ENCODE measurements at places on chromosomes 1 and 21.

- no peak for DNase-seq
Measured at GRCh38 chr21:46429754-46430681, 28.7 kb upstream of the DIP2A start.

DNA sequence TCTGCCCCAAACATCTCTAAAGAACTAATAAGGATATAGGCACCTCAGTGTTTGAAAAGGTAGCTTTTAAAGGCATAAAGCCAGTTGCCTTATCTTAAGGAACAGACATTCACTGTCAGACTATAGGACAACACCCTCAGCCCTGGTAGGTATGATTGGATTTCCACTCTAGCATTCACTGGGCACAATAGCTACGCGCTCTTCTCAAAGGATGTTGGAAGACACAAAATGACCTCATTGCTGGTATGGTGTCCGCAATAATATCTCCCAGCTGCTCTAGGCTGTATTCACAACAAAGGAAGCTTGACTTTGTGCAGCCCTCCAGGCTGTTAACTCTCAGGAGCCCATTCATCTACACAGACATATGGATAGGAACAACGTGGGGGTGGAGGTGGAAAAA is 119.4 kb upstream of the CXADR start:
- no peak for DNase-seq

DNA sequence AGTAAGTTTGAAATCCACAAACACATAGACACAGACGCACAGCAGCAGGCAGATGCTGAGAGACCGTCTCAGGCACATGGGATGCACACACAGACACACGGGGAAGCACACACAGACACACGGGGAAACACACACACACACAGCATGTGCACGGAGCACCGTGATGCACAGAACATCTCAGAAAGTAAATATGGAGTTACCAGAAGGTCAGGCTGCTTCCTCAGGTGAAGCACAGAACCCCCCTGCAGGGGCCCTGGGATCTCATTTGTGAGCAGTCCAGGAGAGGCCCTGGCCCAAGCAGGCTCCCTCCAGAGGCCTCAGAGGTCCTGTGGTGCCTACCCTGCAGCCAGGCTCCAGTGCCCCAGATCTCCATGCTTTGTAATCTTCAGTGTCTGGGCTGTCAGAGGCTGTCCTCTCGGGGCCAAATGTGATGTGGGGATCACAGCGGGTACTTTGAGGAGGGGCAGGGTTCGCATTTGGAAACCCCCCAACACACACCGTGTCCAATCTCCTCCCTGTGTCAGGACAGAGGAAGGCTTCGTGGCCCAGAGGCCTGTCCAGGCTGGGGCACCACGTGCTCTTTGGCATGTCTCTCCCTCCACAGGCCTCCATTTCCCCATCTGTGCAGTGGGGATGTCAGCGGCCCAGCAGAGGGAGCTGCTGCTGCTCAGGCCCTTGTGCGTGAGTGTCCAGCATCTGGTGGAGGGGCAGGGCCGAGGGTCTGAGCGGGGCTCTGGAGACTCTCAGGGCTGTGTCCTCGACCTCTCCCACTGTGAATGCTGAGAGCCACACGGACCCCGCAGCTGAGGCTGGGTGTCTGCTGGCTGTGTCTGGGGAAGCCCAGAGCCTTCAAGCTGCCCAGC is 23.0 kb upstream of the PRSS38 start:
- DNase-seq = no peak

GRCh38 chr1:218315638-218316037 is 29.5 kb upstream of the TGFB2 start:
- no peak for DNase-seq

DNA sequence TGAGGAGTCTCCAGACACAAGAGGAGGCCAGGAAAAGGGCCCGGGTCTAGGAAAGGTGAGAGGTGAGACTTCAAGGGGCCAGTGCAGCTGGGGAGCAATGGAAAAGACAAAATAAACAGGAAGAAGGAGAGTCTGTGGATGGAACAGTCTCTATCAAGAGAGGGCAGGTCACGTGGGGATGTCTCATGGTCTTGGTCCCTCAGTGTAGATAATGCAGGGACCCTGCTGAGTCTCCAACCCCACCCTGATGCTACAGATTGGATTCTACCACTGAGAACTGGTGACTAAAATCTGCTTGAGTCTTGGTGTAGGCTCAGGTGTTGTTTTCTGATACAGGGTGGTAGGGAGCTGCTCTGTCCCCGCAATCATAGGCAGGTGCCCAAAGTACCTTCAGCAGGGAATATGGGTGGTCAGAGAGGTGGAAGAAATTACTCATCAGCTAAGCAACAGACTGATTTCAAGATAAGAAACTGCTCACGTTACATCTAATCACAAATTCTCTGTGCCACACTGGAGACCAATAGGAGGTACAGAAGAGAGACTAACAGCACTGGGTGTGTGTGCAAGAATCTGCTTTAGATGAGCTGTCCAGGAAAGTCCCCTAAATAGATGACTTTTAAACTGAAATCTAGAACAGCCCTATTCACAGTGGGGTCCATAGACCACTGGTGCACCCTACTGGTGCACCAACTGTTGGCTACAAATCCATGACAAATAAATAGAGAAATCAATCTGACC is 101.5 kb upstream of the TLR5 start:
- DNase-seq = no peak

- DNase-seq = no peak
Measured at GRCh38 chr21:42671778-42672593, 18.6 kb downstream of the PDE9A start.

GRCh38 chr1:170959385-170959784 is 24.1 kb downstream of the MROH9 start:
- DNase-seq = peak; percentile 22

GRCh38 chr1:165551469-165551868 is 7.7 kb downstream of the LRRC52 start:
- DNase-seq = no peak

- DNase-seq = no peak
Measured at GRCh38 chr1:94154989-94155388, 34.0 kb upstream of the ABCA4 start.

DNA sequence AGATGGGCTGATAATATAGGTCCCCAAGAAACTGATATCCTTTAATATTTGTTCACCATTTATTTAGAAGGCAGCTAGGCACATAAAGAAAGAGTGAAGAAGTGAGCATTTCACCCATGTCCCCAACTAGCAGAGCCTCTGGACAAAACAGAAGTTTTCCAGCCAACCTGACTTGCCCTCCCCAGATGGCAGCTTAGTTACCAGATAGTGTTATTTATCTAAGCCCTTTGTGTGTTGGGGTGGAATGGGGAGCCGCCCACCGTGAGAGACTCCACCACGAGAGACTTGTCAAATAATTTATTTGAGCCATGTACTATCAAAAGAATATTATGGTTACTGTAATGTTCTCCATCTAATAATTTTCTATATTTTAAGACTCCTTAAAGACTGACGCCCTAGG is 54.9 kb upstream of the C1orf198 start:
- DNase-seq = no peak

DNA sequence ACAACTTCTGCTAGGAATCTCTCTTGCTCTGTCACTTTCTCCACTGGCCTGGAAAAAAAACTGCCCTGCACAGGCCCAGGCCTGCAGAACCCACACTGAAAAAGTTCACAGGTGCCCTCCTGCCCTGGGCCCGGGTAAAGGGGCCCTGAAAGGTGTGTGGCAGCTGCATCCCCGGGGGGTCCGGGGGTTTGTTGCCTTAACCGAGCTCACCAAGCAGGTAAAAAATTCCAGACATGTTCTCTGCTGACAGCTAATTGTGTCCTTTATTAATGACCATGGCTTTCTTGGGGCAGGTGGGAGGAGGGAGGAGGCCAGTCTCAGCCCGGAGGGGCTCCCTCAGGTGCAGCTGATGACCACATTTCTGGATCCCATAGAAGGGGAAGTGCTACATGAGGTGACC is 122.9 kb downstream of the LACTBL1 start:
- DNase-seq = no peak

- no peak for DNase-seq
Measured at GRCh38 chr1:167824163-167824794, 89.7 kb downstream of the ADCY10 start.

DNA sequence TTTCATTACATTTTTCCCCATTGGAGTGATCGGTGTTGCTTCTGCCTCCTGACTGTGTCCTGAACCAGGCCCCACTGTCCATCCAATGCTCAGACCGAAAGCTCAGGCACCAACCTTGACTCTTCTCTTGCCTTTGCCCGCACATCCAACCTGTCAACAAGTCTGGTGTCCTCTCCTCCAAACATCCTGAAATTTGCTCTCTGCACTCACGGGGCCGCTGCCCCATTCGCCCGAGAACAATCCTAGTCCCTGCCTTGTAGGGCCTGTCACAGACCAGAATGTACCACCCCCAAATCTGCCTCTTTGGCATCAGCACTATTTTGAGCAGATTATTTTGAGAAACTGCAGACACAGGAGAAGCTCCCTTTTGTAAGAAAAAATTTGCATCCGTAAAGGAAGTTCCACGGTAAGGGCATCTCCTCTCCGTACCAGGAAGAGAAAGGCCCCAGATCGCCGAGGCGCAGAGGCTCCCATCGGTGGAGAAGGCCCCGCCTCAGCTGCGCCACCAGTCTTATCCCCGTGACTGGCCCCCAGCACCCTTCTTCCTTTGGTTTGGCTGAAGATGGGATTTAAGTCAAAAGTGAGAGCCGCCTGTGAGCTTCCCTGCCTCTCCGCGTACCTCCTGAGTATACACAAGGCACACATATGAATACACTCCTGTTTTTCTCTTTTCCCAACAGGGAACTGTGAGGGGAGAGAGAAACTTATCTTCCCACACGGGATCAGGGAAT is 7.1 kb downstream of the MORN1 start:
- DNase-seq = no peak

- DNase-seq = no peak
Measured at GRCh38 chr1:10678852-10679251, 117.6 kb downstream of the CASZ1 start.

DNA sequence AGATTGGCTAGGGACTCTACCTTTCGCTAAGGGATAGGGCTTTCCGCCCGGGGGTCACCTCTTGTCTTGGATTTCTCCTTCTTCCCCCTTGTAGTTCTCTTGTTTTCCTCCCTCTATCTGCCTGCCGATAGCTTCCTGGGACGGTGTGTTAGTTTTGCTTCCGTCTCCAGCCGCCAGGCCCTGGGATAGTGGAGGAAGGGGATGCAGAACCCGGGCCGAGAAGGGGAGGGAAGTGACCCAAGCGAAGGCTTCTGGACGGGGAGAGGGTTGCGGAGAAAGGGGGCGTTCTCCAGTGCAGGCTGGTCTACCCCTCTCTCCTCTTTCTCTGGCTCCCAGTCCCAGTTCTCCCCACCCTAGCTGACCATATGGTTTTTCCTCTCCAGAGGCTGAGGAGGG is 871 bp downstream of the TUFT1 start:
- peak; percentile 44 for DNase-seq

DNA sequence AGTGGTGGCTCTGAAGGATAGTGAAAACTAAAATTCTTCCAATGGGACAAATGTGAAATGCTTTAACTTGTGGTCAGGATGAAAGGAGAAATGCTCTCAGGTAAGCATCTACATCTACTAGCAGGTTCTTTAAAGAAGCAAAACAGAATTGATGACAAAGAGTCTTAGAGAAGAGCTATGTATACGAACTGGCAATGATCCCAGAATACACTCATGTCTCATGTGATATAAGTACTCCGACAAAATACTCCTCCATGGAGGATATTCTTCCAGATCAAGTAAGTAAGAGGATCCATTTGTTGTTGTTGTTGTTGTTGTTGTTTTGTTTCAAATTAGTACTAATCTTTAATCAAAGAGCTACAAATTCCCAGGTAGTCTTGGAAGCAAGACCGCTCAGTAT is 174.0 kb upstream of the ATP1B1 start:
- DNase-seq = peak; percentile 26

- no peak for DNase-seq
Measured at GRCh38 chr1:220726634-220727033, 21.5 kb upstream of the MTARC2 start.

DNA sequence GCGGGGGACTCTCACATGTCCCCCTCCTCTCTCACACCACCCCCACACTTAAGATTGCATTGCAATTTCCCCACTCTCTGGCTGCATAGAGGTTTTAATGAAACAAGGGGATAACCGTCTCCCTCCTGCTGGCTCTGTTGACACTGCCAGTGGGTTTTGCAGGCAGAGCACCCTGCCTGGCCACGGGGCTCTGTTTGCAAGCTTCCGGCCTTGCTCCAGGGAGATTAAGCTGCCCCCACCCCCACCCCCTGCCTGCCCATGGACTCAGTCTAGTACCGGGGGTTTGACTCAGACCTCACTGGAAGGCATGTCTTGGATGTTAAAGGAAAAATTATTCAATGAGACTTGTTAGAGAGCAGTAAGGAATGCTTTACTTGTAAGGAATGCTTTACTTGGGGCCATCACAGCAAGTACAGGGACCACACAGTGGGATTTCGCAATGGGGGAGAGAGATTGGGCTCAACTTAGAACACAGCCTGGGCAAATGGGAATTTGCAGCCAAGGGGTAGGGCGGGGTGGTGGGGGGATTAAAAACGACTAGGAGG is 101.0 kb downstream of the AJAP1 start:
- no peak for DNase-seq

GRCh38 chr1:117473063-117473462 is 105.8 kb downstream of the MAN1A2 start:
- no peak for DNase-seq

DNA sequence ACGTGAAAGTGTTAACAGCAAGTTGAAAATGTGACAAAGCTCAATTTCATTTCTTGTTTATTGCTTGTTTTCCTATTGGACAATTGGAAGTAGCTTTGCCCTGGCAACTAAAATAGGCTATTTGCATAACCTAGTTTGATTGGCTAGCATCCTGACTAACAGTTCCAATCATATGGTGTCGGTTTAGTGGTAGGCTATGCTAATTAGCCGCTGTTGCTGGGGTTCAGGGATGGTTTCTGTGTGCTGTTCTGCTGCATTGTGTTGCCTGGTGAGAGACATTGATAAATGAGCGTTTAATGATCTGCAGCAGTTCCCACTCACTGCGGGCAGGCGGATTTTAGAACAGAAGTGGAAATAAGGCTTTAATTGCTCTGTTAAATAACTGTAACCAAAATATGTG is 68.5 kb downstream of the DYRK1A start:
- DNase-seq = peak; percentile 93

DNA sequence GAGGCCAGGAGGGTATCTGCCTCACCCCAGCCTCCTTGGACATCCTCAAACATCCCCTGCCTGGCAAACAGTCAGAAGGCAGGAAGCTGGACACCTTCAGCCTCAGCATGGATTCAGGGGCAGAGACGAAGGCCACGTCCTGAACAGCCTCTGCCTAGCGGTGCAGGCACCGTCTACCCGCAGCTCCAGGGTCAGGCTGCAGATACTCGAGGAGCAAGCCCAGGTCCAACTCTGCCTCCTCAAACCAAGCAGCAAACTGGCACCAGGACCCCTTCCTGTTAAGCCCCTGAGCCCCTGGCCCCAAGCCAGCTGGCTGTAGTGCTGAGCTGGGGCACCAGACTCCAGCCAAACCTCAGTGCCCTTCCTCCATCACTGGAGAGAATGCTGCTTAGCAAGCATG is 494.7 kb downstream of the NPHP4 start:
- DNase-seq = no peak

DNA sequence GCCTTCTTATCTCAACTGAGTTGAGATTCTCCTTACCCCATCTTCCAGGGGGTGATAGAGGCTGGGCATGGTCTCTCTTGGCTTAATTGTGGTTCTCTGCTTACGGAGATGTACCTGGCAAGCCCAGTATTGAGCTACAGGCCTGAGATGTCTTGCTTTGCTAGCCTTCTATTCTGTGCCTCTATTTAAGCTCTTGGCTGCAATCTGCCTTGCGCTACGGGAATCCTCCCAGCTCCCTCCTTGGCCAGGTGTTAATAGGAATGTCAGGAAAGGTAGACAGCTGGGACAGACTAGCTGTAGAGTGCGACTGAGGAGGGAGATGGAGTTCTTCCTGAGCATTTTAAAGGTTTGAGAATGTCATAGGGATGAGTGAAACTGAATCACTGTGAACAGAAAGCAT is 10.6 kb upstream of the IKBKE start:
- DNase-seq = no peak

- DNase-seq = no peak
Measured at GRCh38 chr1:198754670-198755069, 115.8 kb downstream of the PTPRC start.

All from RKO (cell line).